ENCODE measurements at places on chromosomes 3 and 15.

- DNase-seq: peak; percentile 39
These were observed 83.1 kb downstream of the DNAJB8 start for GRCh38 chr3:128383316-128384235.

DNA sequence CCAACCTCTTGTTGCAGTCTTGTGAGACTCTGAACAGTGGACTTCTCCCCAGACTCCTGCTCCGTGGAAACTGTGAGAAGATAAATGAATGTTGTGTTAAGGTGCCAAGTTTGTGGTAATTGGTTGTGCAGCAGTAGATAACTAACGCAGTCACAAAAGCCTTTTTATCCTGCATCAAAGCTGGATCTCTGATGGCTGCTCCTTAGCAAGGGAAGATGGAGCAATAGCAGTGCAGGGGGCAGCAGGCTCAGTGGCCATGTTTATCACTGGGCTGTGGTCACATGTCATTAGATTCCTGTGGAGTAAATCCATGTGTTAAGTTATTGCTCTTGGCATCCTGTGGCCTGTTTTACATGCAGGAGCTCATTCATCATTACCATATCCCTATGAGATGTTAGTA lies 13.5 kb downstream of the CMTM7 start:
- no peak for DNase-seq

DNA sequence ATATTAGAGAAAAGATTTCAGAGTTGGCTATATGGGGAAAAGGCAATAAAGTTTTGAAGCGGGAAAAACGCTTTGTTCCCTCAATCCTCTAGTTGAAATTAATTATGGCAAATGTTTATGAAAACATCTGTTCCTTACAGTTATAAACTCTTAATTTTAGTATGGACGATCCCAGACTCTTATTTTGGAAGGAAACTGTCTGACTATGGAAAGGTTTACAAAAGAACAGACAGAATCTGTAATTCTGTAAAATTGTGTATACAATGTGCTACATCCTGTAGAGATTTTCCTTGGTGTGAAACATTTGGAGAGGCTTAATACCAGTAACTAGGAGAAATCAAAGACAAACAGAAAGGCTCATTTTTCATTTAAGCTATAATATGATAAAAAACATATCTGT lies 311.8 kb downstream of the TBC1D5 start:
- DNase-seq: no peak

- DNase-seq: no peak
These were observed 163.9 kb downstream of the THSD4 start for GRCh38 chr15:71278989-71279756.

DNA sequence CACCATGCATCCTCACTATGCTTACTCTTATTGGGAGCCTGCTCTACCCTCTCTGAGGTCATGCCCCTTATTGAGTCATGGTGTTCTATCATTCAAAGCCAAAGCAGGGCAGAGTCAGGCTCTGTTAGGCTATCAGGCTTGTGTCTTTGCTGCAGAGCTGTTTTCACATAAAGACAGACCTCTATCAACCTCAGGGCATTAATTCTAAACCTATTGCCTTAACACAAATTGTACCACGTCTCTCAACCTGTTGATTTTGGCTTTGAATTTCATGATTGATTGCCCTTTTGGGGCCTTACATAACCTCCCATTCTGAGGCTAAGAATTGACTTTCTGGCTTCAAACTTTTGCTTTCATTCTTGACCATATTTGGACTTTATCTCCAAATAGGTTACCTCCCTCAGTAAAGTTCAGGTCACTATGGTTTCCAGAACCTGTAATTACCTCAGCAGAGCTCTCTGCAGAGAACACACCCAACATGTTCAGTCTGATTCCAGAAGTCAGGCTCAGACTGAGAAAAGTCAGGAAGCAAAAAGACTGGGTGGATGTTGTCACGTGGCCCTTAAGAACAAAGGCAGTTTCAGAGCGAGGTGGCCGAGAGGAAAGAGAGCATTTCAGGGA lies 221.4 kb upstream of the NANOGP8 start:
- DNase-seq: no peak

DNA sequence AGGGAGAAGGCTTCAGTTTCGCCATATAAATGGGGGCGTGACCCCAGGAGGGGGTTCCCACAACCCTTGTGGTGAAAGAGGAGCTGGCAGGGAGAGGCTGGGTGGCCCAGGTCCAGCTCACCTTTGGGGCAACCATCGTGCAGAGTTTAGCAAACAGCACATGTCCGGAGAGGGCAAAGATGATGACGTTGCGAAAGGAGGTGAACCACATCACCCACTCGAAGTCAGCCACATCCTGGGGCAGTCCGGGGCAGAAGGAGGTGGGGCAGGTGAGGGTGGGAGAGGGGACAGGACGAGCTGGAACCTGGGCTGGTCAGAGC lies 3.7 kb downstream of the HHATL start:
- no peak for DNase-seq

- DNase-seq: no peak
These were observed 10.1 kb downstream of the COL8A1 start for GRCh38 chr3:99648516-99648915.

DNA sequence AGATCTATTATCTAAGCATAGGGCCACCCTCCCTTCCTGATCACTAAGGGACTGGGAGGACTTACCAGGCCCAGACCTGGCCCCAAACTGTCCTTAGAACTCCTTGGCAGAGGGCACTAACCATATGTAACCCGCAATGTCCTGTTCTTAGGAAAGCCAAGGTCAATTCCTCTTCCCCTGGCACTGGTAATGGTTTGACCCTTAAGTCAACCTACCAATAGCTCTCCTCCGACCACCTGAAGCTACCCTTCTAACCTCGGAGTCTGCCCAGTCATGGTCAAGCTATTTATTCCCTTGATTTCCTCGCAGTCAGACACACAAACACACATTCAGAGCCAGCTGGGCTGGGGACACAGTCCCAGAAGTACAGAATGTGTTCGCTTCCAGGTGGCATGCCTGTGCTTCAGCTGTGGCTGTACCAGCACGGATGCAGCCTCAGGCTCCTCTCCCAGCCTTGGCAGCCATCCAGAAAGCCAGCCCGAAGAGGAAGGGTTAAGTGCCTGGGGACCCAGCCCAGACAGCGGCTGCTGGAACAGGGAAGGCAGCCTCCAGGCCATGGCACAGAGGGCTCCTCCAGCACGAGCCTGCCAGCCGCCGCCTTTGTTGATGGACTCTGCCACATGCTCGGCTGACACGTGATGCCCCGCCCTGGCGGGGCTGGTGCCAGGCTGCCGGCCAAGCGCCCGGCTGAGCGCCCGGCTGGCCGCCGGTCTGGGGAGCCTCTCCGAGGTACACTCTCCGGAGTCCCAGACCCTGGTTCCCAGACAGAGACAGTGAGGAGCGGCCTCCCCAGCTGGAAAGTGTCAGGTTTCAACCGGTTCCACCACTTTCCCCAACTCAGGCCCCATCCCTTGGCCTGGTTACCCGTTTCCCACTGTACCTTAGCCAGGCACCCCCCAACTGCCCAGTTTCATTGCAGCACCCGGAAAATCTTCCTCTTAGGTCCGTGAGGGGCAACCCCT lies 5.5 kb downstream of the BMF start:
- DNase-seq: no peak

DNA sequence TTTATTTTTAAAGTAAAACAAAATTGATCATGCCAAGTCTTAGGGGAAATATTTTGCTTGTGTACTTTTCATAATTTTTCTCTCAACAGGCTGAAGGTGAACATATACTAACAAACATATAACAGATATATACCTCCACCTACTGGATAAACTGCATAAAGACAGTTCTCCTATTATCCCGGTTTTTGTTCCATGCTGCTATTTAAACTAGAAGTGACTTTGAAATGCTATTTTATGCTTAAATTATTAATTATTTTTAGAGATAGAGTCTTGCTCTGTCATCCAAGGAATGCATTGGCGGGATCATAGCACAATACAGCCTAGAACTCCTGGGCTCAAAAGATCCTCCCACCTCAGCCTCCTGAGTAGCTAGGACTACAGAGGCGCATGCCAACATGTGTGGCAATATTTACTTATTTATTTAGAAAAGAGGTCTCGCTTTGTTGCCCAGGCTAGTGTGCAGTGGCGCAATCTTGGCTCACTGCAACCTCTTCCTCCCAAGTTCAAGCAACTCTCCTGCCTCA lies 49.8 kb downstream of the ST3GAL6 start:
- DNase-seq: no peak

DNA sequence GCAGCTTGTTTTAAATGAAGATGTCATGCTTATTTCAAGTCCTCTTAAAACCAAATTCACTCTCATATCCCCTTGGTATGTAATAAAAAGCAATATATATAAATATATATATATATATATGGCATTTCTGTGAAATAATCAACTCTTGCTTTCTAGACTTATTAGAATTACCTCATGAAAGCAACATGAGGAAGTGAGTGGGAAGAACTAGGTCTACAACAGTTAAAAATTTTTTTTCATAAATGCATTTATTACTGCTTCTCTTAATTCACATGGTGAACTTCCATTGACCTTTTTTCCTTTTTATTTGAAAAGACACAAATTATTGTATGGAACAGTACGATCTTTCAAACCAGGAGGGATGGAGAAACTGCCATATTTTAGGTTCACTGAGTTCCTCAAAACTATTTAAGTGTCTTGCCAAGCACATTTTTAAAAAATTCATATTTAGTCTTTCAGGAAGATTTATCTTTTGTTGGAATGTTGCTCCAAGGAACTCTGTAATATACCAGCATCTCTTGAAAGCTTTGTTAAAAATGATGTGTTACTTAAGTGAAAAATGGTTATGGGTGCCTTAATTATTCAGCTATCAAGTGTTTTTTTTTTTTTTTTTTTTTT lies 185.2 kb downstream of the GHSR start:
- no peak for DNase-seq

GRCh38 chr3:4531478-4532025 lies 38.4 kb downstream of the ITPR1 start:
- DNase-seq: no peak

GRCh38 chr3:196650740-196651311 lies 11.3 kb downstream of the NRROS start:
- no peak for DNase-seq

DNA sequence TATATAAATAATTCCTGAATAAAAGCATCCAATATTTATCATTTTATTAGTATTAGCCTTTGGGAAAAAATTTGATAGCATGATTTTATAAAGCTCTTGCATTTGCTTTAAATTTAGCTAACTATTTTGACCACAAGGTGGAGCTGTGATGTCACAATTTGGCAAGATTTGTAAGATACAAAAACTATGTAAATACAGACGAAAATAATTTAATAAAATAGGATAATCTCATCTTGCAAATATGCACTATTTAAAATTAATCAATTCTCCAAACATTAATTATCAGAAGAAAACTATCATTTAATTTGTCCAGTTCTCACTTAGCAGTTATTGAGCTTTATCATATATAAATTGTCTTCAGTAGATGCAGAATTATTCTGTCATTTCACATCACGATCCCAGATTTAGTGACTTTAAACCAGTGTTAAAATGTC lies 95.4 kb downstream of the PLOD2 start:
- no peak for DNase-seq

DNA sequence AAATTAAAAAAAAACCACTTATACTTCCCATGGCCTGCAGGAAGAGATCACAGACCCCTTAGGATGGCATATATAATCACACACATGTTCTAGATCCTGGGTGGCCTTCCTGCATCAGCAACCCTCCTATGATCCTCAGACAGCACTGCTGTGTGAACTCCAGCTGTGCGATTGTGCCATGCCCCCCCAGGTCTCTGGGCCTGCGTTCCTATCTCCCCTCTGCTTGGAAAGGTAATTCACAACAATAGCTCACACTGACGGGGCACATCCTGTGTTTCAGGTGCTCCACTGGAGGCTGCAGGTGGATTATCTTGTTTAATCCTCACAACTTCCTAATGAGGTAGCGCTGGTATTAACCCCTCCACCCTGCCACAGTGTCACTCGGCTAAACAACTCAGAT lies 71.2 kb upstream of the GLCE start:
- DNase-seq: no peak

GRCh38 chr3:135918600-135918999 lies 46.9 kb upstream of the PPP2R3A start:
- no peak for DNase-seq

GRCh38 chr3:70096376-70097066 lies 97.0 kb downstream of the SAMMSON start:
- no peak for DNase-seq

GRCh38 chr3:113607219-113607596 lies 74.9 kb downstream of the SIDT1 start:
- no peak for DNase-seq

Data from activated CD4-positive, alpha-beta T cell treated with anti-CD3 and anti-CD28 coated beads for 24 hours (primary cell).